ENCODE measurements at places on chromosomes 5 and 9. TPM values are rescaled to one million over a fixed set of nuclear protein-coding genes. Genes with fewer than 3 reads are reported as not detected.

Gene PRPF4
- total RNA-seq = 18.4 TPM

Gene C1QTNF3
- total RNA-seq = 4.0 TPM

Gene FYB1
- 17.9 TPM for total RNA-seq

Gene NTNG2
- 1.9 TPM for total RNA-seq

Gene SOWAHA
- 0.96 TPM for total RNA-seq

Gene ENTPD2
- 0.16 TPM for total RNA-seq

Gene SMC2
- total RNA-seq = 12.3 TPM

Gene ARID3C
- total RNA-seq = not detected

Gene GMCL2
- total RNA-seq = not detected

GRCh38 chr5:171537923-171538537, 118.6 kb downstream of the FGF18 start:
- H3K27me3 ChIP-seq = no peaks in the 10 kb centered on the region
- H3K27ac ChIP-seq = no peak overlapping the region
- no peak overlapping the region for H3K4me3 ChIP-seq

GRCh38 chr9:75930730-75931321, 40.4 kb downstream of the PCSK5 start:
- H3K4me3 ChIP-seq = no peak overlapping the region
- no peaks in the 10 kb centered on the region for H3K36me3 ChIP-seq
- H3K27me3 ChIP-seq = no peaks in the 10 kb centered on the region
- H3K4me1 ChIP-seq = no peaks in the 10 kb centered on the region

GRCh38 chr9:106704056-106704615, 158.8 kb upstream of the ZNF462 start:
- H3K36me3 ChIP-seq = no peaks in the 10 kb centered on the region
- no peaks in the 10 kb centered on the region for H3K27me3 ChIP-seq
- no peak for DNase-seq
- H3K4me3 ChIP-seq = no peak overlapping the region
- H3K4me1 ChIP-seq = no peaks in the 10 kb centered on the region

All from breast epithelium (tissue), 4 donors.